ENCODE measurements at places on chromosomes 1 and 21.

GRCh38 chr21:42518626-42519025 lies 5.0 kb downstream of the SLC37A1 start:
- DNase-seq, result no peak

DNA sequence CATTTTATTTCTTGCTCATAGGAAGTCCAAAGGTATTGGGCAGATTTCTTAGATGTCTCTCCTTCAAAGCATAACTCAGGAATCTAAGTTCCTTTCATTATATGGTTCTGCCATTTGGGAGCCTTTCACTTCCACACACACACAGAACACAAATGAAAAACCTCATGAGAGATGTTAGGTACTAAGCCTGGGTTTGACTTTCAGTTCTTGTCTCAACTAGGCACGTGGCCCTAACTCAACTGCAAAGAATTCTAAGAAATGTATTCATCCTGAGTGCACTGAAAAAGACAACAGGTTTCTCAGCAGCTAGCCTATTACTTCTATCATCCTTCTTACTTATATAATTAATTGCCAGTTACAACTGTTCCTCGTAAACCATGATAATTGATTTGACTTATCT lies 190.0 kb upstream of the SAMSN1 start:
- no peak for DNase-seq

- DNase-seq, result no peak
These were observed 222.6 kb upstream of the KCTD3 start for GRCh38 chr1:215344539-215344938.

- DNase-seq, result no peak
These were observed 188.8 kb downstream of the RERE start for GRCh38 chr1:8628606-8629005.

DNA sequence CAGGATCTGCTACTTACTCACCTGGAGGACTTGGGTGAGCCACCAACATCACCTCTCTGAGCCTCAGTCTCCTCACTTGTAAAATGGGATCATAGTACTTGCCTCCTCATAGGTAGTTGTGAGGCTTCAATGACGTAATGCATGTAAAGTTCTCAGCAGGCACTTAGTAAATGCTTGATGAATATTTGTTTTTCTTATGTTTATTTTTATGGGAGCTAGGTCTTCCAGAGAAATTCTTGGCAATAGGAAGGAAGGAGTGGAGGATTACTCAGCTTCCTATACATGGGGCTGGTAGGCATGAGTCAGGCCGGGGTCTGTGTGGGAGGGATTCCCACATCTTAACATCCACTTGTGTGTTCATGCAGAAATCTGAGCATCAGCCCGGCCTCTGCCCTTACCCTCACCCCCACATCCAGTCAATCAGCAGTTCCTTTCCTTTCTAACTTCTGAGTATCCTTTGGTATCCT lies 95.4 kb upstream of the USP24 start:
- no peak for DNase-seq

- DNase-seq, result no peak
These were observed 6.7 kb downstream of the CLCNKB start for GRCh38 chr1:16050328-16050727.

- no peak for DNase-seq
These were observed 33.3 kb downstream of the PIK3CD start for GRCh38 chr1:9684801-9685200.

- DNase-seq, result peak; percentile 63
These were observed 1.2 kb upstream of the CAP1 start for GRCh38 chr1:40039245-40039756.

DNA sequence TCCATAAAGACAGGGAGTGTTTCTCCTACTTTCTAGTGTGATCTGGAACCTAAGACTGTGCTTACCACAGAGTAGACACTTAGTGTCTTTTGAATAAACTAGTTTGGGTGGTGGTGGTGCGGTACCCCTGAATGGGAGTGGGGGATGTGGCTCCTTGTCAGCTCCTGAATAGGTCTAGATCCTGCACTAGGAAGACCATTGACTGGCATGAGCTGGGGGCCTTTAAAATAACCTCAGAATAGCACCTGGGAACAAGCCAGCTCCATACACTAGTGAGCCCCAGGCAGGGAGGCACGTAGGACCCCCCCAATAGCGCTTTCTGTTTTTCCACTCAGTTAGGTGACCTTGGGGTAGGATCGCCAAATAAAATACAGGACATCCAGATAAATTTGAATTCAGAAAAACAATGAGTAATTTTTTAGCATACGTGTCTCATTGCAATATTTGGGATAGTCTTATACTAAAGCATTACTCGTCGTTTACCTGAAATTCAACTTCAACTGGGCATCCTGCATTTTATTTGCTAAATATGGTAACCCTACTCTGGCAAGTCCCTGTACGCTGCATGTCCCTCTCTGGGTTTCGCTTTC lies 45.6 kb downstream of the AZIN2 start:
- no peak for DNase-seq

GRCh38 chr1:101357444-101357986 lies 120.7 kb downstream of the S1PR1 start:
- DNase-seq, result peak; percentile 11

- no peak for DNase-seq
These were observed 41.3 kb upstream of the C1orf87 start for GRCh38 chr1:60114745-60115318.

DNA sequence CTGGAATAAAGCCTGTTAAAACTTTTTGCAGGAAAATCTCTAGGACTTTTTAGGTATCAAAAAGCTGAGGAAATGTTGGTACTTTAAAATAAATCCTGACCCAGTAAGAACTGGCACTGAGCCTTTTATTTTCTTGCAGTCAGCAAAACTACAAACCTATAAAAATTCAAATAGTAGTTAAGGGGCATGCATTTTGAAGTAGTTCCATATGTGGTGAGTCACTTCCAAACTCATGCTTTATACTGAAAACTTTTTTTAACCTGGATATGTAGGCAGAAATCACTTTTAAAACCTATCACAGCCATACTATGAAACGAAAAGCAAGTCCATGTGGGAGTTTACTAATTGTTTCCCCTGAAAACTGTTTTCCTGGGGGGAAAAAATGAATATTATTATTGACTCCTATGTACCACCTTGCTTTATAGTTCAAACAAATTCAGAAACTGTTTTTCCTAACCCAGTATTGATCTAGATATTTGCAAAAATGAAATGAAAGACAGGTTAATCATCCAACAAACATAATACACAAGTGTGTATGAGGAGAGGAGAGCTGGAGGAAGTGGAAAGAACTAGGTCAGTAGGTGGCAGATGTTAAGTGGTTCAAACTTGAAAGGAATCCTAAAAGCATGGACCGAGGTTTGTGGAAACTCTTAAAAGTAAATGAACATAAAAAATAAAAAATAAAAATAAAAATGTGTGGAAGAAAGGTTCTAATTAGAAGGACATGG lies 30.5 kb downstream of the NRIP1 start:
- no peak for DNase-seq

DNA sequence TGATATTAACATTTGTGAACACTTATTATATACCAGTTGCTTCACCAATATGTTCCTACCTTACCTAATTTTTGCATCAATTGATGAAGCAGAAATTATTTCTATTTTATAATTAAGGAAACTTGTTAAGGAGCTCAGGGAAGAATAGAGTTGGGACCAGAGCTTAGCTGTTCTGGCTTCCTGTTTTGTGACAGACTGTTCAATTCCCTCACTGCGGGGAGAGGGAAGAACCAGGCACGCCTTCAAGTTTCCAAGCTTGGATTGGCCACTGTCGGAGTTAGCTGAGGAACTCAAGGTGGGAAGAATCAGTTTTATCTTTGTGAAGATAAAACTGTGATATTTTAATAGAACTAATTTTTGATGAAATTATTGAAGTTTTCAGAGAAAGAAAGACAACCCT lies 142.3 kb upstream of the LMO4 start:
- no peak for DNase-seq

- no peak for DNase-seq
These were observed 31.9 kb upstream of the SLC19A2 start for GRCh38 chr1:169517558-169518186.

DNA sequence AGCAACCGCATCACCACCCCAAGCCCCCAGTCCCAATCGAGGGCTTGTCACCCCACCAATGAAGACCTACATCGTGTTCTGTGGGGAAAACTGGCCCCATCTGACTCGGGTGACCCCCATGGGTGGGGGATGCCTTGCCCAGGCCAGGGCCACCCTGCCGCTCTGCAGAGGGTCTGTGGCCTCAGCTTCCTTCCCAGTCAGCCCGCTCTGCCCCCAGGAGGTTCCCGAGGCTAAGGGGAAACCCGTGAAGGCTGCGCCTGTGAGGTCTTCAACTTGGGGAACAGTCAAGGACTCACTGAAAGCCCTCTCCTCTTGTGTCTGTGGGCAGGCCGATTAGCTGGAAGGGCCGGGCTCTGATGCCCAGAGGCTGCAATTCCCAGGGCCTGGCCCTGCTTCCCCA lies 2.0 kb downstream of the SRARP start:
- no peak for DNase-seq

- DNase-seq, result no peak
These were observed 50.0 kb upstream of the SLC19A1 start for GRCh38 chr21:45592208-45592619.

DNA sequence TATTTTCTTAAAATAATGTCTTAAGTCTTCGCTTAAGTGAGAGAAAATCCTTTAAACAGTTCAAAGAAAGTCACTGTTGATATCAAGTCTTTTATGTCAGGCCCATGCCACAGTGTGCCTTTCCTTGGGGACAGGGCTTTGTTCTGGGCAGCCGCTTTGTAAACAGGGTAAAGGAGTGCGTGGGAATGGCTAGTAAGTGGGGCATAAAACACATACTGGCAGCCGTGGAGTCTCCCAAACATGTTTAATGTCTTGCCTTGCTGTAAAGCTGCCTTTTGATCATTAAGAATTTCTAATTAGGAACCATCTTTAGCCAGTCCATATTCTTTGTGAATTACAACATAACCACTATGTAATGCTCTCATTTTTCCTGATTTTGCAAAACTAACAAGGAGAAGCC lies 99.7 kb downstream of the PHTF1 start:
- no peak for DNase-seq

DNA sequence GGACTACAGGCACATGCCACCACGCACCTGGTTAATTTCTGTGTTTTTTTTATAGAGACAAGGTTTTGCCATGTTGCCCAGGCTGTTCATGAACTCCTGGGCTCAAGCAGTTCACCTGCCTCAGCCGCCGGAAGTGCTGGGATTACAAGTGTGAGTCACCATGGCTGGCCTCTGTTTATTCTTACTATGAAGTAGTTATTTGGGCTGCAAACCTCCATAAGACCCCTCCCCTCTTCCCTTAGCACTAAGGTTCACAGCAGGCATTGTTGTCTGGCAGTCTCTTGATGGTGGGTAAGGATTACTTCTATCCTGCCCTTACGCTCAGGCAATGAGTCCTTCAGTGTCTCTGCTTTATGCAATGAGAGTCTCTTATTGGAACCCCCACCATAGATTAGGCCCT lies 51.8 kb downstream of the ANGPTL1 start:
- DNase-seq, result no peak

- DNase-seq, result no peak
These were observed 2.2 kb downstream of the SIM2 start for GRCh38 chr21:36700971-36701755.

- DNase-seq, result no peak
These were observed 67.9 kb downstream of the CACNA1E start for GRCh38 chr1:181551249-181551648.

- no peak for DNase-seq
These were observed 62.3 kb downstream of the HLCS start for GRCh38 chr21:36904093-36904666.

All from C1 segment of cervical spinal cord (tissue), 14 donors.